ENCODE measurements at places on chromosomes 11 and 22.
A peak's percentile ranks its signal among the peaks of the same experiment; 100 is the strongest.

DNA sequence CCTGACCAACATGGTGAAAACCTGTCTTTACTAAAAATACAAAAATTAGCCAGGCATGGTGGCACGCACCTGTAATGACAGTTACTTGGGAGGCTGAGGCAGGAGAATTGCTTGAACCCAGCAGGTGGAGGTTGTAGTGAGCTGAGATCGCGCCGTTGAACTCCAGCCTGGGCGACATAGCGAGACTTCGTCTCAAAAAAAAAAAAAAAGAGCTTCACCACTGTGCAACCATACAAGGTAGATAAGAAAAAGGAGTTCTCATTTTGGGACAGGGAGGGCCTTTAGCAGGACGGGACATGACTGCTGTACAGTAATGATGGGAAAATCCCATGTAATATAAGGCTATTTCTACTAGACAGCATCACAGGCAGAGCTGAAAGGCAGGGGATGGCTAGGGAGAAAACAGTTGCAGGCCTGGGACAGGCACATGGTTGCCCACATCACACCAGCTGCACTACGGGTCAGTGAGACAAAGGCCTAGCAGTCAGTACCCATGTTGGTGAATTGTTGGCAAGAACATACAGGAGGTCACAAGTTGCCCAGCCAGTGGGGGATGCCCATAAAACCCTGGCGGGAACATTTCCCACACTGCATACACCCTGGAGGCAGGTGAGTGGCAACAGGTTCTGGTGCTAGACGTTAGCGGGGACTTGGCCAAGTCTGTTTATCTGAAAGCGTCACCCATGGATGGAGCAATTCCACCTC, 5.4 kb downstream of the TANGO2 start:
- DNase-seq: no peak

DNA sequence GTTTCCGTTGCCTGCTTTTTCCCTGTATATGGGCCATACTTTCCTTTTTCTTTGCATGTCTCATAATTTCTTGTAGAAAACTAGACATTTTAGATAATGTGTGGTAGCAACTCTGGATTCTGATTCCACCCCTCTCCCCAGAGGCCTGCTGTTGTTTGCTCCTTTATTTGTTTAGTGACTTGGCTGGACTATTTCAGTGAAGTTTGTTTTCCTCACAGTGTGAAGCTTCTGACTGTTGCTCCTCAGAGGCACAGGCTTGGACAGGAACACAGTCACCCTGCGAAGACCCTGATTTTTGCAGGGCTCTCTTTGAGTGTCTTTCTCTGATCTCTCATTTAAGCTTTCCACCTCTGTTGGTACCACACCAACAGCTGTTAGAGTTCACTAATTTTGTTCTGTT, 72.5 kb downstream of the SWAP70 start:
- DNase-seq: no peak

GRCh38 chr11:59009661-59010060, 70.4 kb downstream of the GLYATL1 start:
- no peak for DNase-seq

- DNase-seq: peak; percentile 7
Measured at GRCh38 chr11:9574622-9575259, 1.3 kb downstream of the WEE1 start.

GRCh38 chr11:71164186-71164585, 88.2 kb downstream of the SHANK2 start:
- DNase-seq: no peak

GRCh38 chr22:26417406-26417805, 11.7 kb upstream of the ASPHD2 start:
- DNase-seq: no peak

GRCh38 chr11:71172680-71173079, 79.7 kb downstream of the SHANK2 start:
- no peak for DNase-seq

GRCh38 chr22:29205252-29205593, 473 bp upstream of the EMID1 start:
- DNase-seq: no peak

DNA sequence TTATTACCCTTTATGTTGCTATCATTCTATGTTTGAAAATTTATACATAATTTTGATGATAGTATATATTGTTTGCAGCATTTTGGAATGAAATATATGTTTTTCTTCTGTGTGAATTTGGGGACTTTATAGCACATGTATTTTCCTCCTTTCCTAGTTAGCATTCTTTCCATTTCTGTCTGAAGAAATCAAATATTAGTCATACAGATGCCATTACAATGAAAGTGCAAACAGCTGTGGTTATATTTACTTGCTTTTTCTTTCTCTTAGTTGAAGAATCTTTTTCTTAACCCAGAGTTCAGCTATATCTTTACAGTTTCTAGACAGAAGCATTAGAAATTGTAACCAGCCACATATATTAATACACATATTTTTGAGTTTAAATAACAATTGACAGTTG, 753.1 kb upstream of the ARHGAP42 start:
- DNase-seq: no peak

- DNase-seq: no peak
Measured at GRCh38 chr11:12019337-12019736, 10.9 kb upstream of the DKK3 start.

GRCh38 chr22:35995348-35995747, 33.3 kb downstream of the RBFOX2 start:
- DNase-seq: no peak

GRCh38 chr11:100984668-100985067, 144.9 kb downstream of the PGR start:
- DNase-seq: no peak

DNA sequence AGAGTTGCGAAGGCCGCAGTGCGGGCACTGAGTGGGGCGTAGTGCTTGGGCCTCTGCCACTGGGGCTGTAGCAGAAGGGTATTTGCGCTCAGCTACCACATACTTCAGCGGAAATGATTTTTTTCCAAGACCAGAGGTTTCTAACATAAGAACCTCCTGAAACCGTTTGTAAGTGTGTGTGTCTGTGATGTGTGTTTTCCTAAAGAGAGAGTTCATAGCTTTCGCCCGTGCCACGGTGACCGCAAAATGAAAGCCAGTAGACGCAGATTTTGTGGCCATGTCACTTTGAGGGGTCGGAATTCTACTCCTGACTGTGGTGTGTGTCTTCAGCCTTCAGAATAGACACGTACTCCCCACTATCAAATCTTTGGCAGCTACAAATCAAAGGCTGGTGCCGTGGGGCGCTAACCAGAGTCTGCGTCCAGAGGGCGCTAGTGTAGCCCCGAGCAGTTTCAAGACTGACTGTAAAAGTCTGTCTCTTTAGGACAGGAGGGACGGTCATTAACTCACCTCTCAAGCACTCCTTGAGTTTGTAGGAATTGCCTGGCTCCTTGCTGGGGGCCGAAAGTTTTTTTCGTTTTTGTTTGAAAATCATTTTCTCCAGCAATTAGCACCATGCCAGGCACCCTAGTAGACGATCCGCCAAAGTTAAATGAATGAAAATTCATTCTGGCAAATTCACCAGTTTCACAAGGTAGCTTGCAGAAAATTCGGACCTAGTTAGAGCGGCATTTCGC, 2.5 kb upstream of the CALCA start:
- DNase-seq: peak; percentile 58

DNA sequence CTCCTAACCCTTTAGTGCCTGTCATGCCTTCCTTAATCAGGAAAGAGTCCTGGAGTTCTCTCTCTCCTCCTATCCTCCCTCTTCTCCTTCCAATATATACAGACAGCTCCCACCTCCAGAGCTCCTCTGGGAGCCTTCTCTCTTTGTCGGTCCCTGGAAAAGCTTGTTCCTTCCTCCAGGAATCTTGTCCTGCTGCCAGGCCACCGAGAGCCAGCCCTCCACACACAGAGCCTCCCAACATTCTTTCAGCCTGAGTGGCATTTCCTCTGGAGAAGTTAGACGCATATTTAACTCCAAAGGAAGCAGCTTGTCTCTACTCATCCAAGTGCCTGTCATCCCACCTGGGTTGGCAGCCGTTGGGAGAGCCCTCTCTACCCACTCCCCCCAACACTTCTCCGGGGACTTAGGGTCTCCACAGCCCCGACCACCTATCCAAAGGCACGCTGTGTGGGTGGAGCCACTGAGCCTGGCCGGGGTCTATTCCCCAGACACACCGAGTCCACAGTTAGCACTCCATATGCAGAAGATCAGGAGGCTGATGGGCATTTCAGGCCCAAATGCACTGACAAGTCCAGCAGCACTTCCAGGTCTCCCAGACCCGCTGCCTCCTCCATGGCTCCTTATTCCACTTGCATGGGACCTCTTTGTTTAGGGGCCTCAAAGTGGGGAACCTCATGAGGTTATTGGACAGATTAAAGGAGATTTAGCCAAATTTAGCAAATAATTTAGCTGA, 31.1 kb downstream of the DKK3 start:
- DNase-seq: no peak

DNA sequence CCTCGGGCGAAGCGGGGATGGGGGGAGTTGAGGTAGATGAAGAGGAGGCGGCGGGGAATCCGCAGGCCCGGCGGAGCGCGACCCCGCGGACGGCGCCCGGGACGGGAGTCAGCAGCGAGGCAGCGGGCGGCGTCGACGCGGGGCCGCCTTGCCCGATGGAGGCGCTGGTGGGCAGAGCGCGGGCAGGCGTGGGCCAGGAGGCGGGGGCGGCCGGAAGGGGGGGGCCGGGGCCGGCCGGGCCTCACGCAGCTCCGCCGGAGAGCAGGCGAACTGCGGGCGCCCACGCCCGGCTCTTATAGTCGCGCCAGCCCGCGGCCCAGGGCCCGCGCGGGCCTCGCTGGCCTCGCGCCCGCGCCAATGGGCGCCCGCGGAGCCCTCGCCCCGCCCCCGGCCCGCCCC, at the start of gene IGF2:
Gene IGF2 (minus strand): TSS at position 267 of the 399 bp plus-strand sequence. CDS start 3,866 bp downstream, outside the sequence.
- DNase-seq: no peak

DNA sequence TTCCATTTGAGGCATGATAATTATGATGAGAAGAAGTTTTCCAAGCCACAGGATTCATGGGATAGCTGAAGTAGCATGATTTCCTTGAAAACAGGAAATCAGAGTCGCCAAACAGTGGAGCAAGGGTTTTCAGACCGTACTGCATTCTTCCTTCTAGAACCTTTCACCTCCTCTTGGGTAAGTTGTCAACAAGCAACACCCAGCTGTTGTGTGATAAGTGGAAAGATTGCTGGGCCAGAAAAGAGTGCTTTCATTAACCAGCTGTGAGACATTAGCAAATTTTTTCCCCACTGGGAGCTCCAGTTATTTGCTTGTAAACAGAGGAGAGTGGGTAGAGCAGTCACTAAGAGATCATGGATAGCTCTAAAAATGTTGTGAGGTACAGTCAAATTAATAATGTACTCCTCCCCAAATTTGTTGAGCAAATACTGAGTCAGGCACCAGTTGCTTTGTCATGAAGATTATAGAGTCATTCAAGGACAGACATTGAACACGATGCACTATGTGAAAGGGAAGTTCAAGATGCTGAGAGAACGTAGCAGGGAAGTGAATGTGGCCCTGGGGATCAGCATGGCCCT, 11.7 kb upstream of the MPEG1 start:
- no peak for DNase-seq

GRCh38 chr22:20405931-20406685, 12.2 kb downstream of the ZNF74 start:
- DNase-seq: no peak

GRCh38 chr22:21707677-21708076, 27.9 kb downstream of the YPEL1 start:
- no peak for DNase-seq

GRCh38 chr11:121696931-121697670, 244.3 kb upstream of the SORL1-AS1 start:
- DNase-seq: no peak

GRCh38 chr11:110986016-110986415, 259.5 kb upstream of the POU2AF2 start:
- DNase-seq: no peak

GRCh38 chr11:8098361-8098760, 17.4 kb downstream of the TUB start:
- no peak for DNase-seq

DNA sequence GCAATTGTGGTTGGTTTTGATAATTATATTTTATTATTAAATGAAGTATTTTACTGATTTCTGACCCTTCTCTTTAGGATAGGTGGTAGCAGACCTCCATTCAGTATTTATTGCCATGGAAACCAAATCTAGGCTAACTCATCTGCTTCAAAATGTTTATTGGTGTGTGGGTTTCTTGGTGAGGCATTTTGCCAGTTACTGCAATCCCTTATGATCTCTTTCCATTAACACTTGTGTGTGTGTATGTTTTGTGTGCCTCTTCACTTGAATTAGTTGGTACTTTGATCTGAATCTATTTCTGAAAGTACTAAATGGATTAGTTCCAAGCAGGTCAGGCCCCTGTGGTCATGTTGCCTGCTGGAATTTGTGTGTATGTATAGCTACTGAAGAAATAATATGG, 184.4 kb upstream of the C11orf87 start:
- no peak for DNase-seq

GRCh38 chr22:42996646-42997365, 18.1 kb downstream of the PACSIN2 start:
- DNase-seq: no peak

DNA sequence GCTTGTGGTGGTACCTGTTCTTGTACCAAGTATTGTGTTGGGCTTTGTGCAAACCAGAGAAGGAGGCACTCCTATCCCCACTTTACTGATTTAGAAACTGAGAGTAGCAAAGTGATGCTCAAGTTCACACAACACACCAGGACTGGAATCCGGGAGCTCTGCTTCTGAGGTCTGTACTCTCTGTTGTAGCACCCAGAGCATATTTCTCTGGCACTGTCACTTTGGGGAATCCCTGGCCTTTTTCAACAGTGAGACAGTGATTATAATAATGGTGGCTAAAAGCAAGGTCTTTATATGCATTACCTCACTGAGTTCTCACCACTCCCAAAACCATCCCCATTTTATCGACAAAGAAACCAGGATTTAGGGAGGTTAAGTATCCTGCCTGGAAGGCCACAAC, 362.4 kb downstream of the TENM4 start:
- DNase-seq: no peak

GRCh38 chr11:28636033-28636432, 527.8 kb downstream of the METTL15 start:
- no peak for DNase-seq

DNA sequence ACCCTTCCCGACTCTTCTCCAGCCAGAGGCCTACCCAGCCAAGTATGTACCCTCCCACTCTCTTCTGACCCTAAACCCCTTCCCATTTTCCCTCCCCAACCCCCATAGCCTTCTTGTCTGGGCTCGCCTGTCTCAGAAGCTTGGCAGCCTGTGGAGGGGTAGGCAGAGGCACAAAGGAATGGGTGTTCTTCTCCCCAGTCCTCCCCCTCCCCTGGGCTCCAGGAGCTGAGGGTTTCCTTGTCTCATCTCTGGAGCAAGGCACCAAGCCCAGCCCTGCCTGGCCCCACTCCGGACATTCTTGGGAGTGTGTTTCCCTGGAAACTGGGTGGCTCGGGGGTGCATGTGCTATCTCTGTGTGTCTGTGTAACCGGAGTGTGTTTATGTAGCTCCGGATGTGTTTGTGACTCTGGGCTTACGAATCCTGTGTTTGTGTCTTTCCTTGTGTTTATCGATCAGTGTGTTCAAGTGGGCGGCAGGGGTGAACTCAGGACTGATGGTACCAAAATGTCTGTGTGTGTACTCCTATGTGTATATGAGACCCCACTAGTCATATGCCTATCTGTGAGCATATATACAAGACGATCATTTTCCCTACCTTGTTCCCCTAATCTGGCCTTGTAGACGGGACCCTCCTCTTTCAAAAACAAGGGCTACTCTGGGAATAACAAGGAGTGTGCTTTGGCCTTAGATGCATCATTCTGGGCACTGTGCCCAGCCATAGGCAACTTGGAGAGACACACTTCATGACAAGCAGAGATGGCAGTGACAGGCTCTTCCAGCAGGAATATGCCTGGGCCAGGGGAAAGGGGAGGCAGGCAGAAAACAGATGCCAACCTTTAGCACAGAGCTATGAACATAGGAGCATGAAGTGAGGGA, 10.9 kb downstream of the PHLDB1 start:
- DNase-seq: no peak
